Activated CD4-positive, alpha-beta memory T cell treated with anti-CD3 and anti-CD28 coated beads for 36 hours (primary cell): ENCODE measurements at places on chromosomes 12 and 14.

- no peak for DNase-seq
These were observed 61.7 kb downstream of the PPM1H start for GRCh38 chr12:62873116-62873825.

- no peak for DNase-seq
These were observed 13.0 kb upstream of the GNG2 start for GRCh38 chr14:51847489-51847796.

DNA sequence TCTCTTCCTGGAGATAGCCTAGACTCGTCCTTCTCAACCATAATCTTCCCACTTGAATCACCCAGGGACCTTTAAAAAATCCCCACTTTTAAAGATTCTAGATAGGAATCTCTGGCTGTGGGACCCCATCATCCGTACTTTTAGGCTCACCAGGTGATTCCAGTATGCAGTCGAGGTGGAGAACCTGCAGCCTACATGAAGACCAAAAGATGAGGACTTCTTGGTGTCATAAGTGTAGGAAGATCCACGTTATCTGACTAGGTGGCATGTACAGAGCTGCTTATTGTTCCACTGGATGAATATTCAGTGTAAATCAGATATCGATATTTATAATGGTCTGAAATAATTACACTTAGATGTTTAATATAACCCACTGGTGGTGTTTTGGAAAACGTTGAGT, 2.6 kb downstream of the PRKCH start:
- no peak for DNase-seq

GRCh38 chr12:26246483-26247164, 51.3 kb downstream of the SSPN start:
- DNase-seq = no peak

GRCh38 chr14:35949920-35950513, 123.9 kb downstream of the BRMS1L start:
- DNase-seq = no peak

GRCh38 chr14:54845641-54846040, 57.0 kb downstream of the GCH1 start:
- DNase-seq = no peak

- DNase-seq = no peak
These were observed 46.5 kb downstream of the ELK3 start for GRCh38 chr12:96240656-96241055.

GRCh38 chr12:78703820-78704525, 160.6 kb upstream of the SYT1 start:
- DNase-seq = no peak

DNA sequence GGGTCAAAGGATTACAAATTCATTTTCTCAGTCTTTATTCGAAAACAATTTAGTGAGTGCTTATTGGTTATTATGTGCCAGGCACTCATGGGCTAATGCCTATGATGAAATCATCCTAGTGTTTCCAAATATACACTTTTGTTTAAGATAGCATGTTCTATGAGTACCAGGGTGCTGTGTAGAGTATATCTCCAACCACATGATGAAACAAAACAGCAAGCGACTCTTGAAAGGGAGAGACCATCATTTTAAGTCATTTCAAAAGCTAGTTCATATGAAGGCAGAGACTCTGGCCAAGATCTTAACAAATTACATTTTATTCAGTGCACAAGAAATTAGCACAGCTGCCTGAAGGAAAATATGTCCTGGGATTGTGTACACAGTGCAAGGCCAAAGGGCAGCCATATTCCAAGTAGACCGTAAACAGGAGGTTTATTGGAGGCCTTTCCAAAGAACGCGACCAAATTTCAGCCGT, 204.2 kb downstream of the EFCAB11 start:
- no peak for DNase-seq
